ENCODE measurements at places on chromosomes 6 and 20.

- peak overlapping the region; percentile 39 for H3K27ac ChIP-seq
- no peak for DNase-seq
- H3K27me3 ChIP-seq, result no peaks in the 10 kb centered on the region
These were observed 1.2 kb downstream of the TPD52L1 start for GRCh38 chr6:125154761-125155135.

- H3K27me3 ChIP-seq, result no peaks in the 10 kb centered on the region
- no peak overlapping the region for H3K27ac ChIP-seq
- peaks cover 15% of the 10 kb centered on the region for H3K4me1 ChIP-seq
- no peak for DNase-seq
These were observed 50.7 kb upstream of the PRND start for GRCh38 chr20:4671015-4671414.

- H3K4me3 ChIP-seq, result no peak overlapping the region
- no peak for DNase-seq
- no peaks in the 10 kb centered on the region for H3K36me3 ChIP-seq
- no peaks in the 10 kb centered on the region for H3K27me3 ChIP-seq
- H3K27ac ChIP-seq, result no peak overlapping the region
These were observed 61.9 kb upstream of the TAGAP start for GRCh38 chr6:159106627-159107241.

DNA sequence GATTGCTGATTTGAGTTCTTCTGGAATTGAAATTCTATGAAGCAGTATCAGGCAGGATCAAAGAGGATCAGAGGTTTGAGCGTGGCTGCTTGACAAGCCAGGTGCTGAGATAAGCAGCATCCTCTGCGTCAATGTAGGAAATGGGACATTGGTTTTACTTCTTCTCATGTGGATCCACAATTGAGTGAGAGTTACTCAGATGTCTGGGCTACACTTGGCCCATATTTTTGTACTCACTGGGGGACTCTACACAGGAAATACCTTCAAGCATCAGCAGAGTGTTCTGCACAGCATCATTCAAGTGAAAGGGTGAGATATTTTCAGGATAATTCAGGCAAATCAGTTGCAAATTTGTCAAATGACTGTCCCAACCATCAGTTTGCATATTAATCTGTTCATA is 613.9 kb upstream of the ARID1B start:
- H3K4me1 ChIP-seq, result no peaks in the 10 kb centered on the region
- DNase-seq, result no peak
- H3K36me3 ChIP-seq, result no peaks in the 10 kb centered on the region
- no peak overlapping the region for H3K27ac ChIP-seq
- H3K4me3 ChIP-seq, result no peak overlapping the region
- H3K27me3 ChIP-seq, result no peaks in the 10 kb centered on the region

GRCh38 chr6:95551678-95552324 is 25.5 kb upstream of the MANEA start:
- no peak overlapping the region for H3K27ac ChIP-seq
- H3K27me3 ChIP-seq, result no peaks in the 10 kb centered on the region
- no peaks in the 10 kb centered on the region for H3K36me3 ChIP-seq
- no peak for DNase-seq

DNA sequence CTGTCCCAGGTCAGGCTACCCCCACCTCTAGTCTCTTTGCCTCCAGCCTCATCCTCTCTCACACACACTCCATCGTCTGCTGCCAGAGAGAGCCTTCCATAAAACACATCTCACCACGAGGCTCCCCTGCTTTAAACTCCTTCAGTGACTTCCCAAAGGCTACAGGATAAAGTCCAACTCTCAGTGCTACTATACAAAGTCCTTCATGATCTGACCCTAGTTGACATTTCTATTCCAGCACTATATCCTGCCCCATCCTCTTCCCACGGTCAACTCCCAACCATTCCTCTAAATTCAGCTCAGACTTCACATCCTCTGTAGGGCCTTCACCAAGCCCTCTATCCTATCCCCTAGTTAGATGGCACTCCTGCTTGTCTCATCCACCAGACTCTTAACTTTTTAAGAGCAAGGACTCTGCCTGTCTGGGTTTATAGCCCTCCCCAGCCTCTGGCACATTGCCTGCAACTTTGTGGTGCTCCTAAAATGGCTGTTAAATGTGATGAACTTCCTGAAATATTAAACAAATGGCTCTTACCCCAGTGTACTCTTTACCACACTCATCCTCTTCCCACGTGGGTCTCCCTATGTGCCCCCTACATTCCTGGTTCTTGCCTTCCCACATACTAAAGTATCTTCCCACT is 36.1 kb downstream of the KIF16B start:
- no peak for DNase-seq
- no peaks in the 10 kb centered on the region for H3K36me3 ChIP-seq
- no peak overlapping the region for H3K4me3 ChIP-seq
- no peaks in the 10 kb centered on the region for H3K4me1 ChIP-seq
- no peak overlapping the region for H3K27ac ChIP-seq

Measured in RWPE2 (cell line).